ENCODE measurements at places on chromosomes 11 and 22.

DNA sequence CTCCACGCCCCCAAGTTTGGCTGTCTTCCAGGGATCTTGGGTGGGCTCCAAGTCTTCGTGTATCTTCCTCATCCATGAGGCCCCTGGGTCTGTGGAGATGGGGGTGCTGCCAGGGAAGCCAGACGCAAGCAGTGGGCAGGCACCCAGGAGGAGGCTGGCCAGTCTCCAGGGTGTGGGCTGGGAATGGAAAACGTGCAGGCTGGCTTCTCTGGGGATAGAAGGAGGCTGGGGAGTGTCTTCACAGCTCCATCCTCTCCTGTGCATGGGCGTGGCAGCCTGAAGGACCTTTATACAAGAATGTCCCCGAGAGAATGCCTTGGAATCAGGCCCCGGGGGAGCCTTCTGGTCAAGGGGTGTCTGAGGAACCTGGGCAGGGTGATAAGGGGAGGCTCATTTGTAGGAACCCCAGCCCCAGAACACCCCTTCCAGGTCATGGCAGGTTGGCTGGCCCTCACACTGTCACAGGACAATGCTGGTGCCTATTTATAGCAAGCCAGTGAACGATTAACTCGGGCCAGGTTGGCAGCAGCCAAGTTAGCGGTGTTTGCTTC lies 14.0 kb downstream of the SGSM1 start:
- no peak for DNase-seq

- no peak for DNase-seq
Measured at GRCh38 chr22:19626042-19626587, 88.2 kb upstream of the SEPTIN5 start.

DNA sequence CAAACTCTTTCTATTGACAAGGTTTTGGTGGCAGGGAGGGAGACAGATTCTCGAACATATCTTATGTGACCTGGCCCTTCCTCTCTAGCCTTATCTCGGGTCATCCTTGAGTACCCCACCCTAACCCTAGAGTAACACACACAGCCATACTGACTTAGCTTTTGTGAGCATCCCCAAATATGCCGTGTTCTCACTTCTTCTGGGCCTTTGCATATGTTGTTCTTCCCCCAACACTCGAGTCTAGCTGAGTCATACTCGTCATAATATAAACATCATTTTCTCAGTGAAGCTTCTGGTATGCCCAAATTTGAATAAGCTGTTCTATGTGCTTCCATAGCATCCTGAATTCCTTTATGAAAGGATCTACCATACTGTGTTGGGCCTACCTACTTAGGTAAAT lies 8.0 kb downstream of the TTC17 start:
- no peak for DNase-seq

- no peak for DNase-seq
Measured at GRCh38 chr22:37262346-37262745, 18.3 kb upstream of the RAC2 start.

DNA sequence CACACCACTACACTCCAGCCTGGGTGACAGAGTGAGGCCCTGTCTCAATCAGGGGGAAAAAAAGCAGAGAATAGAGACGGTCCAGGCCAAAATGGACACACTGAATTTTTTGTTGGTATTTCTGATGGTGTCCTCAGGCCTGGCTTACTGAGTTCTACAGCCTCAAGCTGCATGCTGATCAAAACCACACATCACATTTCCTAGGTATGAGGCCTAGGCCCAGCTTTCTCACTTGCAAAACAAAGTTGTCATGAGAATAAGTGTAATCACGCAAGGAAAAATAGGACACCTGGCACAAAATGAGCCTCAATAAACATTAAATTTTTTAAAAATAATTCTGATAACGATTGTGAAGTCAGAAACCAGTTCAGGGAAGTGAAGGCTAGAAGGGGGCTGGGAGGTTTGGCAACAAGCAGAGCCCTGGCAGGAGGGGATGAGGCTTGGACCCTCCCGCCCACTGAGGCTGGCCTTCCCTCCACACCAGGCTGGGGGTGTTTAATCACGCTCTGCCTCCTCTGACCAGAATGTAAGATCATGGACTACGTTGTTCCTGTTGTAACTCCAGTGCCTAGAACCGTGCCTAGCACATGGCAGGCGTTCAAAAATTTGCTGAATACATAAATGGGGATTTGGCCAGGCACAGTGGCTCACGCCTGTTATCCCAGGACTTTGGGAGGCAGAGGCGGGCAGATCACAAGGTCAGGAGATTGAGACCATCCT lies 18.1 kb downstream of the PACSIN2 start:
- no peak for DNase-seq

GRCh38 chr11:34525098-34525497 lies 11.5 kb upstream of the ELF5 start:
- no peak for DNase-seq

DNA sequence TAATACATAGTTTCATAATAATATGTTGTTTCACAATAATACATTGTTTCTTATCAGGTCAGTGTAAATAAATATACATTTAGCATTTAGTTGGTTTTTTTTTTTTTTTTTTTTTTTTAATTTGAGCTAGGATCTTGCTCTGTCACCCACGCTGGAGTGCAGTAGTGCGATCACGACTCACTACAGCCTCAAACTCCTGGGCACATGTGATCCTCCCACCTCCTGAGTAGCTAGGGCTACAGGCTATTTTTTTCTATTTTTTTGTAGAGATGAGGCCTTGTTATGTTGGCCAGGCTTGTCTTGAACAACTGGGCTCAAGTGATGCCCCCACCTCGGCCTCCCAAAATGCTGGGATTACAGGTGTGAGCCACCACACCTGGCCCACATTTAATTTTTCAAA lies 43.5 kb downstream of the MIAT start:
- no peak for DNase-seq

GRCh38 chr22:38861170-38861876 lies 10.7 kb downstream of the CBX6 start:
- DNase-seq = no peak

DNA sequence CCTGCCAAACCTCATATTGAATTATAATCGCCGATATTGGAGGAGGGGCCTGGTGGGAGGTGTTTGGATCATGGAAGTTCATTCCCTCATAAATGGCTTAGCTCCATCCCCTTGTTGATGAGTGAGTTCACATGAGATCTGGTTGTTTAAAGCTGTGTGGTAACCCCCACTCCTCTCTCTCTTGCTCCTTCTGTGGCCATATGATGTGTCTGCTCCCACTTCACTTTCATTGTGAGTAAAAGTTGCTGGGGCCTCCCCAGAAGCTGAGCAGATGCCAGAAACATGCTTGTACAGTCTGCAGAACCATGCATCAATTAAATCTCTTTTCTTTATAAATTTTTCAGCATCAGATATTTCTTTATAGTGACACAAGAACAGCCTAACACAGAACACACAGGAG lies 929.0 kb upstream of the FAT3 start:
- no peak for DNase-seq

DNA sequence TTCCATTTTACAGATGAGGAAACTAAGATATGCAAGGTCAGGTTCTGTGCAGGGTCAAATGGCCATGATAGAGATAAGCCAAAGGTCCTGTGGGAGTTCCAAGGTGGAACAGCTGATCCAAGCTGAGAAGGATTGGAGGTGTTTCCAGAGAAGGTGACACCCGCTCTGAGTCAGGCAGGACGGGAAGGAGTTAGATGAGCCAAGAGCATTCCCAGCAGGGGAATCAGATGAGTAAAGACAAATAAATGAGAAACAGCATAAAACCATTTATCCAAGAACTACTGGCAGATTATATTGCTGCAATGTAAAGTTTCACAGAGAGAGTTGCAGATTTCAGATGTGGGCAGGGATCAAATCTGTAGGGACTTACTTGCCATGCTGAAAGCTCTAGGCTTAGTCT lies 18.9 kb upstream of the HEPHL1 start:
- DNase-seq = no peak

- DNase-seq = no peak
Measured at GRCh38 chr11:69490516-69490915, 9.1 kb downstream of the LINC01488 start.

DNA sequence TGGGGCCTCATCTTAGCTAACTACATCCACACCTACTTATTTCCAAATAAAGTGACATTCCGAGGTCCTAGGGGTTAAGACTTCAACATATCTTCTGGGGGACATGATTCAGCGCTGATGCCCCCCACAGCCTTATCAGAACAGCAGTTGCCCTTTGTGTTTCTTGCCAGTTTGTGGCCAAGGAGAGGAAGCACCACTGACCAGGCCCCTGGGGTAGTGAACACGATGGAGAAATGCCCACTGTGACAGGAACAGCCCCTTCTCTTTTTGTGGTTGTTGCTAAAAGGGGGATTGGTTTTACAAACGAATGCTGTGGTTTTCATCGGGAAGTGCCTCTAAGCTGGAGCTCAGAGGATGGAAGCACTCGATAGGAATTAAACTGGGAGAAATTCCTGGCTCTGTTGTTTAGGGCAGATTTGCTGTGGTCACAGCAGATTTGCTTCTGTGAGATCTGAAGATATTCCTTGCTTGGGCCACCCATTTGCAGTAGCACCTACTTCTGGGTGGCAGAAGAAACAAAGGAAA lies 88.8 kb downstream of the ABTB2 start:
- no peak for DNase-seq

DNA sequence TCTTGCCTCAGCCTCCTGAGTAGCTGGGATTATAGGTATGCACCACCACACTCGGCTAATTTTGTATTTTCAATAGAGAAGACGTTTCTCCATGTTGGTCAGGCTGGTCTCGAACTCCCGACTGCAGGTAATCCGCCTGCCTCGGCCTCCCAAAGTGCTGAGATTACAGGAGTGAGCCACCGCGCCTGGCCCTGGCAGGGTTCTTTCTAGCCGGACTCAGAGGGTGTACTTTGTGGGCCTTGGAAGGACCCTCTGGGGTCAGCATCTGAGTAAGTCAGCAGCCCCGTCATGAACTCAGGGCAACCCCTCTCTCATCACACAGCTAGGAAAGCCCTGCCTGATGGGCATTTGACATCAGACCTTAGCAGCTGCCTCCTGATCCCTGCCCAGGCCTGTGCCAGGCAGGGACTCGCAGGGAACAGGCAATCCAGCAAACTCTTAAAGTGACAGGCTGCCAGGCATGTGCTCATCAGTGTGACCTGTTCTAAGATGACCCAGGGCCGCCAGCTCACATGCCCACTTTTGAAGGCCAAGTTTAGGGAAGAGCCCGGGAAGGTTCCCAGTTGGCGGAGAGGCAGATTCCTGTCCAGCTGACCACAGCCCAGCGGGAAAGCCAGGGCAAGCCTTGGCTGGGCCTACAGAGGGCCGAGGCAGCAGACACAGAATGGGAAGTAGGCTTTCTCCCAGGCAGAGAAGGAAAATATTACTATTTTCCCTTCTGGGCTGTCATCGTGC lies 92.9 kb downstream of the MORC2 start:
- peak; percentile 28 for DNase-seq

DNA sequence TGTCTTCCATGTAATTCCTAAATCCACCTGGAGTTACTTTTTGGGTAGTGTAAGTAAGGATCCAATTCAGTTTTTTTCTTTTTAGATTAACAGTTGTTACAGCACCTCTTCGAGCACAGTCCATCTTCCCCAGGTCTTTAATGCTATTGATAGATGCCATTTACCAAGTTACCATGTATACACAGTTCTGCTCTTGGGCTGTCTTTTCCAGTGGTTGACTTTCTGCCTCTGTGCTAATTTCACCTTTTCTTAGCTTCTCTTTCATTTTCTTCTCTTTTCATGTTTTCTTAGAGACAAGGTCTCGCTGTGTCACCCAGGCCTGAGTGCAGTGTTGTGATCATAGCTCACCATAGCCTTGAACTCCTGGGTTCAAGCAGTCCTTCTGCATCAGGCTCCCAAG lies 12.0 kb downstream of the ATXN10 start:
- DNase-seq = no peak

GRCh38 chr22:17797721-17798559 lies 23.7 kb upstream of the BID start:
- DNase-seq = no peak

DNA sequence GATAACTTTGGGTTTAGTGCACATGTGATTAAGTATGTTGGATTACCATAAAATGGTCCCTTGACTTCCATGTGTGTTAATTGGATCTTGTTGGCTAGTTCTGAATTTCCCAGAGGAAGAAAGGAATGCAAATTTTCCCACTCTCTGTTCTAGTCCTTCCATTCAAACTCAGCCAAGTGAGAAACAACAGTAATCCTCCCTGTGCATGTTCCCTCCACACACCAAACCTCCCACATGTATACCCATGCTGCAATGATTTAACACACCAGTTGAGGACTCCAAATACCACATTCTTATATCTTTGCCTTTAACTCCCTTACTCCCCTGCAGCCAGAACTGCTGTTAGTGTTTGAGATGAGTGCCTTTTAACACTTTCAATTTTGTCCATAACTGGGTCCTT lies 1158.9 kb downstream of the DLG2 start:
- DNase-seq = no peak

DNA sequence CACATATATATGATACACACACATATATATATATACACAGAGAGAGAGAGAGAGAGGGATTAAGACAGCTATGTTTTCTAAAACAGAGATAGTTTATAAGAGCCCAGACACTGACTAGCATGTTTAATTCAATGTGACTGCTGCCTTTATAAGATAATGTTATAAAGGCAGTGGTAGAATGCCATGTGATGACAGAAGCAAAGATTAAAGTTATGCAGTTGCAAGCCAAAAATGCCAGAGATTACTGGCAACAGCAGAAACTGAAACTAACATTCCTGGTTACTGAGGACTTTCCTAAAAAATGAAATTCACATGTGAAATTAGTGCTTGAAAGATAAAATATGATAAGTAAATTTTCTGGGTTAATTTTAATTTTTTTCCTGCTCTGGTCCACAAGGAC lies 1888.9 kb downstream of the LRRC4C start:
- DNase-seq = no peak

DNA sequence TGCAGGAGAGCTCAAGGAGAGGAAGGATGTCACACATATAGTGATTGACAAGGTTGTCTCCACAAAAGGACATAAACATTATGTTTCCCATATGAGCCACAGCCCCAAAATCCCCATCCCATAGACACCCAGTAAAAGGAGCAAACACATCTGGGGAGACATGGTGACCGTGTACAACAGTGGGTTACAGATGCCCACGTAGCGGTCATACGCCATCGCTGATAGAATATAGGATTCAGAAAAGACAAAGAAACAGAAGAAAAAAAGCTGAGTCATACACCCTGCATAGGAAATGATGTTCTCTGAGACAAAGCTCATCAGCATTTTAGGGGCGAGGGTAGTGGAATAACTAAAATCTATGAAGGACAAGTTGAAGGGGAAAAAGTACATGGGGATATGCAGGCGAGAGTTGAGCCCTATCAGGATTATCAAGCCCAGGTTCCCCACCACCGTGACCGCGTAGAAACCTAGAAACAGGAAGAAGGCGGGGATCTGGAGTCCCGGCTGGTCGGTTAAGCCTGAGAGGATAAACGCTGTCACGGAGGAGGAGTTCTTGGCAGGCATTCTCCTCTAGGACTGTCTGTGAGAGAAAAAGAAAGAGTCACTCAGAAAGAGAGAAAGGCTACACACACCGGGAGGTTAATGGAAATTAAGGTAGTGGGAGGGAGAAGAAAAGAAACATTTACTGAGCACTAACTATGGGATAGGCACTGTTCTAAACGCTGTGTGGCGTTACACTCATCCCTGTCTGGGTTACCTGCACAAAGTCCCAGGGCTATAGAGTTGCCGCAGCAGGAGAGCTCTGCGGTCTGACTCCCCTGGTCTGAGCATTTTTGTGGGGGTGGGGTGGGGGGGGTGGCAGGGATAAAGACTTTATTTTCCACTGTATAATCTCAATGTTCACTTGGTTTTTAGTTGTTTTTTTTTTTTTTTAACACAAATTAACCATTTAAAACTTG lies 36.1 kb upstream of the OR8B8 start:
- peak; percentile 53 for DNase-seq

Data from ecto neural progenitor cell (in vitro differentiated cells).